CD4-positive, alpha-beta T cell treated with Interleukin-15 for 4 hours (primary cell): ENCODE measurements at places on chromosomes 11 and 22.
A peak's percentile ranks its signal among the peaks of the same experiment; 100 is the strongest.

- peak; percentile 30 for DNase-seq
These were observed 13.7 kb downstream of the BIRC2 start for GRCh38 chr11:102360681-102361080.

GRCh38 chr22:46030231-46030880, 53.4 kb upstream of the WNT7B start:
- DNase-seq: no peak

DNA sequence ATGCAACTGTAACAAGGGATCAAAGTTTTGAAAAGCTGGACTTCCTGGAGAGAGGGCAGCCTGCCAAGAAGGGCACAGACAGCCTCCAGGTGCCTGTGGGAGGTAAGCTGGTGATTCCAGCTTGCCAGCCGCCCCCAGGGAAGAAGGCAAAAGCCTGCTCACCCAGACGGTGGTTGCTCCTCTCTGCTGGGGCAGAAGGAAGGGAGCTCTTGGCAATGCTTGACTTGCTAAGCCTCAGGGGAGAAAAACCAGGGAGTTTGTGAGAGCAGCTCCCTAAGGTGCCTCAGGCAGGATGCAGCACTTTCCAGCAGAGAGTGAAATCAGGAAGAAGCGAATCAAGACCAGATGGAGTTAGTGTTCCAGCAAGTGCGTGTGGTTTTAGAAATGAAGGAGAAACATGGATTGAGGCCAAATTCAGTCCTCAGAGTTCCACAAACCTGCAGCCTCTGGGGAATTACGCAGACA, 553.6 kb downstream of the BUD13 start:
- DNase-seq: no peak

GRCh38 chr11:33317662-33318061, 60.5 kb downstream of the HIPK3 start:
- no peak for DNase-seq

DNA sequence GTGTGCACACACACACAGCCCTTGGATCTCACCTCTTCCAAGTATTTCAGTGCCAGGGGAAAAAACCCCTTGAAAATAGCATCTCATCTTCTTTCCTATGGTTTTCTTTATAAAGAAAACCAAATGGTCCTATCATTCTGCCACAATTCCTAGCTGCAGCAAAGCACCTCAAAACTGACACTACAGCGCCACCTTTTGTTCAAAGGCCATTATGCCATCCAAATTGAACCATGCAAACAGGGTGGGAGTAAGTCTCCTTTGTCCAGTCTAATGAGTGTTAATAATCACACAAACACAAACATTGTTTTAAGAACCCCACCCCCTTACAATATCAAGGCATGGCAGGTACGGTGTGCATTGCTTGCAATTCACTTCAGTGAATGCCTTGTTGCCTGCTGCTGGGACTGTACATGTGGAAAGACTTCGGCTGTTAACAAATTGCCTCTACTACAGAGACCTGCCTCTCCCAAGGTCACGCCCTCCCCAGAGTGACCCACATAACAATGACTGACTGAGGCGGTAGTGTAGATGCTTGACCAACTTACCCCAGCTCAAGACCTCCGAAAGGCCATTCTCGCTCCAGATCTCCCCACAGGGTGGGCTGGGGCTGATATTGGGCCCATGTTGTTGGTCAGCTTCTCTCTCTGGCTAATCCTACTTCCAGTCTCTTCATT, 31.7 kb downstream of the FAM181B start:
- DNase-seq: no peak

DNA sequence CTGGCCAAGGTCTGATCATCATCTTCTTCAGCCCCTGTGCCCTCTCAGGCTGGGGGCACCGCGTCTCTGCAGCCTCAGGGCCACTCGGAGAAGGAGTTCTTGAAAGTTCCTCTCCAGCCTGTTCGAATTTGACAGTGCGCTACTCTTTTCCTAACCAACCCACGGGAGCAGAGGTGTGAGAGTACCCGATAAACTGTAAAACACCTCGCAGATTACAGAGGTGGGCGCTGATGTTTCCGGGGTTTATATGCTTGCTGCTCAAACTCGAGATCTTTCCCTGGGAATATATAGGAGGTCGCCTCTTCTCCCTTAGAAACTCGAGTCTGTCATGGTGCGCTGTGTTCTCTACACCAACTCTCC, 515 bp downstream of the CTR9 start:
- DNase-seq: no peak

DNA sequence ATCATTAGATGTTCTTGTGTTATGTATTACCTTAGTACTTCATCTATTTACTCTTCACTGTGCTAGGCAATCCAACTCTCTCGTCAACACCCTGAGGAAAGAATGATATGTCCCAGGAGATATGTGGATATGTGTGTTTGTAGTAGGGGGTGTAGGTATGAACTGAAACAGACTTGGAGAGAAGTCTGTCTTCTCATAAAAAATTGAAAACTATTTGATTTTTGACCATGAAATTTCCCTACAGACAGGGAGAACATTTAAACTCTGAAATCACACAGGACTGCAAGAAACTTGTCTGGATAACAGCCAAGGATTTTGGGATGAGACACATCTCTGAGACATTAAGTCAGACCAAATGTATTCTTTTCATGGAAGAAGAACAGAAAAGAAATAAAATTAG, 967.0 kb upstream of the FAT3 start:
- no peak for DNase-seq

GRCh38 chr11:126722006-126722736, 278.4 kb downstream of the KIRREL3 start:
- no peak for DNase-seq

DNA sequence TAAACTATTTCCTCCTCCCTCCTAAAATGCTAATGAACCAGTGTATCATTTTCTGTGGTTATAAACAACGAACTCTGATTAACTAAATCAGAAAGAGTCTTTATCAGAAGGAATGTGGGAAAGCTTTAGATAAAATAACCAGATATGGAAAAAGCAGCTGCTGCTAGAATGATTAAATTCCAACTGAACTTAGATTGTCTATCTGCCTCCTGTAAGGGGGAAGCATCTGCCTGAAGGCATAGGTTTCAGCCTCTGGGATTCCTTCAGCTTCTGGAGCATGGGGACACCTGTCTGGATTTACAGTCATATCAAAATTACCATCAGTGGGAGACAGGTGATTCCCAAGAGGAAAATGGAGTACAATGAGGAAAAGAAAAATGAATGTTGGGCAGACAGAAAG, 1095.5 kb upstream of the CCDC90B start:
- DNase-seq: no peak

DNA sequence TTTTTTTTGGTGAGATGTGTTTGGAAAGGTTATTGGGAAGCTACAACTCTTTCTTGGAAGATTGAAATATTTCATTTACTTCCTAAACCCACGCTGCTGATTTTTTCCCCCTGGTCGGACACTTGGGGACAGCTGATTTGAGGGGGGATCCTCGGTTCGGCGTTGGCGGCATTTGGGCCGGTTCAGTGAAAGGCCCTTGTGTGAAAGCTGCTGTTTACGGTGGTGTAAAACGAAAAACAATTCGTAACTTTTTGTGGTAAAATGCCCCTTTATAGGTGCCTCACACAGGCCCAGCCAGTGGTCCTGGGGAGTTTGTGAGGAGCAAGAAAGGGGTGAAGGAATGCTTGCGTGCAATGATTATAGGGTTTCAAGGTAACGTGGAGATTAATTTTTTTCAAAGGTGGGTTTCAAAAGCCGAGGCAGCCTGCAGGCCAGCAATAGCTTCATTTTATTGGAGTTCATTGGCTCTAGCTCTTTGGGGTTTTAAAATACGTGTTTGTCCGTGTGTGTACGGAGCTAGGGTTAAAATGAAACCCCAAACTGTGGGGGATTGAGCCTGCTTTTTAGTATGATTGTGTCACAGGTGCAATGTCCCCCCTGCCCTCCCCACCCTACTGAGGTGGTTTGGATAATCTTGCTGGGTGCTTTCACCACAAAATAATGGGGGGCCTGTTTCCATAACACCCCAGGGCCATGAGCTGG, 77.2 kb upstream of the PPARA start:
- DNase-seq: no peak

DNA sequence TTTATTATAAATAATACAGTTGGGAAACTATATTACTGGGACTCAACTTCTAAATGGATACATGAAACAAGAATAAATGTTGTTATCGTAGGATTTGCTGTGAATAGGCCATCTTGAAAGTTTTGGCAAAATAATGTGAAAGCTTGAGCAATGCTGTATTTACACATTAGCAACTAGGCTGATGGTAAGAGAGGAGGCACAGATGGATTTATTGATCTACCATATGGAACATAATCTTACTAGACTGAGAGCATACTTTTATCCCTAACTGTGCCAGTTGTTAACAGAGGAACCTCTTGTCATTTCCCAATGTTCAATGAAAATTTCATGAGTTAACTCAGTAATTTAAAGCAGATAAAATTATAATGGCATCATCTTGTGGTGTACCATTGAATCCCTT, 22.8 kb downstream of the APIP start:
- no peak for DNase-seq

- no peak for DNase-seq
These were observed 7.3 kb downstream of the TRIM34 start for GRCh38 chr11:5631969-5632635.

DNA sequence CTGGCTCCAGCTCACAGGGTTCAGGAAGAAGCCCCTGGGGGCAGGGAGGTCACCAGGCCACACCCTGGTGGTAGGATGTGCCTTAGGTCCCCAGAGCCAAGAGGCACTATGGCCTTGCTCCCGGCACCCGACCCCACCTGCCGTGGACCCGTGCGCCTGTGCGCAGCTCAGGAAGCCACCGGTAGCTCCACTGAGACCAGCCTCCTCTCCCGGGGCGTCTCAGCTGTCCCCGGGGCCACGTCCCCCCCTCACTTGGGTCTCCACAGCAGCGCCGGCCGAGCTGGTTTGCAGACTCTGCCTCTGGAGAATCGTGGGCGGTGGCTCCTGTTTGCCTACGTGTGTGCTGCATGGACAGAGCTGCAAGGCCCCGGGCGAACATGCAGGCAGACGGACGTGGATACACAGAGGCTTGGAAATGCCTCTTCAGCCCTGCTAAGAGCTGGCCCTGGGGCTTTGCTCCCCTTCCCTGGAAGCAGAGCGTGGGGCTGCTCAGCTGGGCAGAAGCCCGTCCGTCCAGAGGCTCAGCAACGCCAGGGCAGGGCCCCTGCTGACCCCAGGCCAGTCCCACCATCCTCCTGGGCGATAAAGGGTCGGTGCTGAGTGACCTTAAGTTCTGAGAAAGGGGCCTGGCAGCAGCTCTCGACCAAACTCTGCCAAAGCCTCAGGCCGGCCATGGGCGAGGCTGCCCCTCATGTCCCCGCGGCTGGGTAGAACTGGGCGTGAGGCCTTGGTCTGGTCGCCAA, 15.3 kb upstream of the MUC5B start:
- no peak for DNase-seq

GRCh38 chr22:46911346-46911745, 148.9 kb downstream of the TBC1D22A start:
- no peak for DNase-seq

GRCh38 chr11:126991596-126991995, 9.0 kb downstream of the KIRREL3 start:
- no peak for DNase-seq

- no peak for DNase-seq
These were observed 19.4 kb upstream of the APLP2 start for GRCh38 chr11:130050257-130050656.

GRCh38 chr11:116537121-116537520, 235.7 kb downstream of the BUD13 start:
- no peak for DNase-seq

DNA sequence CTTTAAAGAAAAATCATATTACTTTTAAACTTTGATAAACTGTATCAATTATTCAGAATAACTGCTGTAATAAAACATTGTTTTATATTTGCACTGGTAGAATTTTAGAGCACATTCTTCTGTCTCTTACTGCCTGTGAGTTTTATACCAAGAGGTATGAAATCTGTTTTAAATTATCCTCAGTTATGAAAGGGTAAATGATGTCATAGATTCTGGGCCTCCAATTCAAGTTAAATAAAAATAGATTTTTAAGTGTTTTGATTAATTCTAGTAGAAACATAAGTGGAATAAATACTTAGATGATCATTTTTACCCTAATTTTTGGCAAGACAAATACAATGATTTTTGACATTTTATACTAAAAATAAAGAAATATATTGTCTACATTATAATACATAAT, 93.0 kb downstream of the GUCY1A2 start:
- DNase-seq: no peak
